NCI-H526 treated with DMSO at 0.1 percent for 48 hours (cell line): ENCODE measurements at places on chromosomes 2 and 18.

DNA sequence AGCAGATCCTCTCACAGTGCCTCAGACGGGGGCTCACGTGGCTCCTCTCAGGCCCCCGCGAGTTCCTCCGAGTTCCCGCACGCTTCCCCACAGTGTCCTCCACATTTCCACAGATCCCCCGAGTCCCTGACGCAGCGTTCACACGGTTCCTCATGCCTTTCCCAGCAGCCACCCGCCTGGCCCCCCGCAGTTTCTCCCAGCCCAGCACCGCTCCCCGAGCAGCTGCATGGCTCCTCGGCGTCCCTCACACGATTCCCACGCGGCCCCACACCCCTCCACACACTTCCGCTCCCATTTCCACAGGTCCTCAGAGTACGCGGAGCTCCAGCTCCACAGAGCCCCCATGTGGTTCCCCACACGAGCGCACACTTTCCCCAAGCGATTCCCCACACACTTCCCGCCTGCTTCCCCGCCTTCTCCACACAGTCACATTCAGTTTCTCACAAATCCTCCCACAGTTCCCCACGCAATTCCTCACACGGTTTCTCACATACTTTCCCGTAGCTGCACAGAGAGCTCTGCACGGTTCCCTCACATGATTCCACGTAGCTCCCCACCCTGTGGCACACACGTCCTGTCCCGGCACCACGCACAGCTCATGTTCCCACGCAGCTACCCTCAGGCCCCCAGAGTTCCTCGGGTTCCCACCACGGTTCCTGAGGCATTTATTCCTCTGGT is 39.9 kb downstream of the KIF1A start:
- DNase-seq: no peak

DNA sequence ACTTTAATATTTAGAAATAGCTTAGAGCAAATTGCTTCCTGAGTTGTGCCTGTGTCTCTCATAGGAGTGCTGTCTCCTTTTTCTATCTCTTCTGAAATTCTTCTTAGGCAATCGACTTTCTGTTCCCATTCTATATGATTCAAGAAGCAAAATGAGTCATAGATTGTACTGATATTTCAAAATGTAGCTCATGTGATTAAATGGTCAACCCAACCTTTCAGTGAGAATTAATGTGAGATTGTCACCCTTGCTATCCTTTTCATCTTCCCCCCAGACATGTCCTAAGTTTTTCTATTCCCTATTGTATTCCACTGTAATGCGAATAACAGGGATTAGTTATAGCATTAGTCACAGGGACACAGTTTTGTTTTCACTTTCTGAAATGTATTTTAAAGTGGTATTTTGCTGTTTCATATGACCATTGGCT is 413.6 kb downstream of the THSD7B start:
- DNase-seq: no peak

- no peak for DNase-seq
Observed at GRCh38 chr18:78241535-78242253, 737.9 kb upstream of the SALL3 start.

- DNase-seq: peak; percentile 94
Observed at GRCh38 chr2:238493880-238494572, 67.3 kb downstream of the ASB1 start.

DNA sequence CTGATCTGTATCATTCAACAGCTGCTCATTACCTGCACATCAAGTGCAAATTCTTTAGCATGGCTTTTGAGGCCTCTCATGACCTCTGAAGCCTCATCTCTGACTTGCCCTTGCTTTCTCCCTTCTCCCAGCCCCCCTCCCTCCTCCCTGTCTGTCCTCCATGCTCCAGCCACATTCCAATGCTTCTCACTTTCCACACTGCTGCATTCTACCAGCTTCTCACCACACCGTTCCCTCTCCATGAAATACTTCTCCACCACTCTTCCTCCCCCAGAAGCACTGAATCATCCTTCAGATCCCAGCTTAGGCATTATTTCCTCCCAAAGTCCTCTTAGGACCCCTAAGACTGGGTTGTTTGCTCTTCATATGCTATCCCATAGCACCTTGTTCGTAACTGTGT is 26.9 kb downstream of the GCG start:
- DNase-seq: no peak

DNA sequence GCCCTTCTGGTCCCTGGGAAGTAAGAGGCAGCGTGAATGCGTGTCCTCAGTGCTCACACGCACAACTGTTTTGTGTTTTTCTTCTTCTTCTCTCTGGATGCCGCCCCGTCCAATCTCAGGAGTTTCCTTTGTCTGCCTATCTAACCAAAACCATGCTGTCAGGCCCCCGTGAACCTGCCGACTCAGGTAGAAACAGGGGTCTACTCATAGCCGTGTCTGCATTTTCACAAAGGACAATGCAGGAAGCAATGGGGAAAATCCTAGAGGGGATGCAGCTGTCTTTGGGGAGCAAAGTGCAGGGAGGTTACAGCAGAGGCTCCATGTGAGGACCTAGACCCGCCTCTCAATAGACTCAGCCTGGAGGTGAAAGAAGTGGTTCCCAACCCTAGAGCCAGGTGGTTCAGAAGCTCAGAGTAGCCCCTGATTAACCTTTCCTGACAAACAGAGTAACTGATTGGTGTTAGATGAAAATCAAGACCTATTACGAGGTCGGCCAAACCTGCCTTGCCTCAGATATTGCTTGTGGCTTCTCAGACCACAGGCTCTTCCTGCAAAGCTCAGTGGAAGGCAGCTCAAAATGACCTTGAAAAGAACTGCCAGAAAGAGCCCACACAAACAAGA is 49.3 kb downstream of the CD226 start:
- no peak for DNase-seq

DNA sequence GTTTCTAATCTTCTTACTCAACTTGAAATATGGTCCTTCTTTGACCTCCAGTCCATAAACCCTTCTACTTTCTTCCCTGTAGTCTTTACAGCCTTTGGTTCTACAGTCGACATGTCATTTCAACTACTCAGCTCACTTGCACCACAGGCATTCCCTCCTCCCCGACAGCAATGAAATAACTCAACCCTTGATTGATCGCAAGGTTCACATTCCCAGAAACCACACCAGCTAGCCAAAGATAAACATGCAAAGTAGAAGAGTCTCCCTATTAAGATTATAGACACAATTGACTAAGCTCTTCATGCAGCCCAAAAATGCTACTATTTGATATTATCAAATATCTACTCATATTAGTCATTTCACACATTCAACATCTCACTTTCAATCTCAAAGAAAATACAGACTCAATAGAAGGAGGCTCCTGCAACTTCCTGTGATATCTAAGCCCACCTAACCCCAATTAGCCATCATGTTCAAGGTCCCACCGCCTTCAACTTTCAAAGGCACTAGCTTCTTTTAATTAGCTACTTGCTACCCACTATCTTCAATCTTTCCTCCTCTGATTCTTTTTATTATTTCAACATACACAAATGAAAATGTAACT is 50.8 kb downstream of the RTTN start:
- DNase-seq: no peak

- DNase-seq: peak; percentile 25
Observed at GRCh38 chr2:72919414-72920317, 2.3 kb downstream of the EMX1 start.

GRCh38 chr2:217733461-217733860 is 269.3 kb downstream of the TNS1 start:
- DNase-seq: no peak

DNA sequence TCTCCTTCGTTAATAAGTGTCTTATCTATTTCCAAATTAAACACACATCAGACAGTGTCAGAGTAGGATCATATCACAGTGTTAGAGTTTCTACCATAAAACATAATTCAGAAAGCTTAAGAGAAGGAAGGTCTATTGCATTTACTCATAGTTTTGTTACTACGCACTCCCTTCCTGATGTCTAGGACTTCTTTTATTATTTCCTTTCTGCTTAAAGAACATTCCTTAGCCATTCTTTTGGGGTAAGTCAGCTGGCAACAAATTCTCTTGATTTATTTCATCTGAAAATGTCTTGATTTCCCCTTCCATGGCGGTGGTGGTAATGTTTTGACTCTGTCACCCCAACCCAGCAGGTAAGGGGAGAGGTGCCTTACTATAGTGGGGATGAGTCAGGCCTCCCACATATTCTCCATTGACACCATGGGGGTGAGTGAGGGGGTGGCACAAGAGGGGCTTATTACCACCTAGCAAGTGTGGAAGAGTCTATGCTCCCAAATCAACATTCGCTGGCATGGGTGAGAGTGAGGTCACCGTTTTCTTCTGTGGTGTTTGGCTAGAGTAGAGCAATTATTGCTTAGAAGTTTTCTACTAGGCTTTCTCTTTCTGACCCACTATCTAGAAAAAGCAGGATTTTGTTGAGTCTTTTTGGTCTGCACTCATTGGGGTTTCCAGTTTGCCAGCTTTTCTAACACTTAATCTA is 29.9 kb downstream of the ABCB11 start:
- no peak for DNase-seq

DNA sequence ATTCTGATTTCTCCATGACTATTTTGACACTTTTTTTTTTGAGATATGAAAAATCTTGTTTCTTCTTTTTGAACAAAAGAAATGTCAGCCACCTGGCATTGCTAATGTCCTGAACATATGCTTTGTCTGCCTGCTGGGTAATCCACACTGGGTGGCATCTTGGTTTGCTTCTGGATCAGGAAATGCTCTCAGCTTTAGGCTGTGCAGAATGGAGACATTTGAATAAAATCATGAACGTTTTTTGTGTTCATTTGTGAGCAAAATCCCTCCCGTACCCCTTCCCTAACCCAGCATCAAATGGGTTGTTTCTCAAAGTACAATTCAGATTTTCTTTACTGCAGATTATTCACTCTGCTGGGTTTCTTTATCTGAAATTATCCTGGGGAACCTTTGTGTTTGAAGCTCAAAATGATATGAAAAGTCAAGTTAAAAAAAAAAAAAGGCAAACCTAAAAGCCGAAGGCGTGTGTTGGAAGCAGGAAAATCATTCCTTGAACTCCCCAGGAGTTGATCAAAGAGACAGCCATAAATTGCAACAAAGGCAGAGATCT is 53.4 kb upstream of the KLF7 start:
- no peak for DNase-seq

- no peak for DNase-seq
Observed at GRCh38 chr18:61982475-61982874, 89.7 kb upstream of the RNF152 start.

DNA sequence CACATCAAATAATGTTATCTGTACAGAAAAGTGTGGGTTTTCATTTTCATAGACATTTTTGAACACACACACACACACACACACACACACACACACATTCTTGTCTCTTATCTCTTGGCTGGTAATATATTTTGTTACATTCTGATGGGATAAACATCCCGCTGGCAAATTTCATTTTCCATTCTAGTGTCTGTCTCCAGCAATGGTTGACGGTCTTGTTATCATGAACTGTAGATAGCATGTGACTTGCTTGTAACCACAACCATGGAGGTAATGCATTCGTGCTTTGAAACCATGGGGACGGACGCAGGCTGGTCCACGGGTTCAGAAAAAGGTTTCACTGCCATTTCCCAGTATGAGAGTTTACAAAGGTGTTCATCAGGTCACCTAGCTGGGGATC is 156.4 kb downstream of the PPP1R1C start:
- DNase-seq: no peak

- no peak for DNase-seq
Observed at GRCh38 chr2:11738589-11739436, 7.6 kb upstream of the LPIN1 start.

DNA sequence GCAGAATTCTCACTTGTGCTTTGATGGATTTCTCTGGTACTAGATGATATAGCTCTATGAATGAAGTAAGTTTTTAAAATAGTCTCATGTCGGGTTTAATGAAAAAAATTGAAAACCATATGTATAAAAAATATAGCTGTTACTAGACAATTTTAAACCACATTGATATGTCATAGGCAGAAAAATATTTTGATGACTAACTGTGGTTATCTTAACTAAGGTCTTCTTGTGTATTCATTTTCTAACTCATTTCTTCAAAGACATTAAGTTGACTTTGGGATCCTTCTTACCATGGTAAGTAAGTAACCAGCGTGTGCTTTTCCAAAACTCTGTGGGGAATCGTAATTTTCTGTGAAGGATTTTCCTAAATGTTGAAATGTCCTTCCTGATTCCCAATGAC is 160.9 kb upstream of the COL3A1 start:
- DNase-seq: no peak

GRCh38 chr2:52144590-52144989 is 1112.7 kb upstream of the NRXN1 start:
- no peak for DNase-seq

DNA sequence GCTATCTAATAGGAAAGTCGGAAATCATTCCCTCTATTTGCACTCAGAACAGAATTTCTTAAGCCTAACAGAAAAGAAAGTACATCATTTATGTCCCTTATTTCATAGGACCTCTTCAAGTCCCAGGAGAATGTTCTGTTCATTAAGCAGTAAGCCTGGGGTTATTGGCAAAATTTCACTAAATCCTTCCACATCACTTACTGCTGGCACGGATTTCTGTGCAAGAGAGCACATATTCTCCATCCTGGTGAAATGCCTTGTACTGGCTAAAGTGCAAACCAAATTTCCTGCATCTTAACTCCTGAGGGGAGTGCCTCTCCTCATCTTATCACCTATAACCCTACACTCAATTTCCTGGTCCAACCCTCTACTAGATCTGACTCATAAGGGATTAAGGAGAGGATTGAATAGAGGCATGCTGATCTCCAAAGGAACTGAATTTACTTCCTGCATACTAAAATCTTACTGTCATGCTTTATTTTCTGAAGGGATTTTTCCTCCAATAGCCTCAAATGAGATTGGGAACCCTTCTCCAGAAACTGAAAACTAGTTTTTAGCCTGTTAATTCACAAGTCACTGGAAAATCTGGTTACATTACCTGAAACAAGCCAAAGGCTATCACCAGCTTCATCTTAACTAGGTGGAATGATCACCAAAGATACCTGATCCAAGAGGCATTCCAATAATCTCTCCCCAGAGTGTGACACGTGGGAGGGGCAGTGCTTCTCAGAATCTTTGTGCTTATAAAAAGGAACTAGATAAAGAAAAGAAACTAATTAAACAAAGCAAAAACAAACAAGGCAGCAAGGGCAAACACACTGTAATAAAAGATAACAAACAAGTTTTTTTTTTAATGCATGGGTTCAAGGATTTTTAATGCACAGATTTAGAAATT is 311.1 kb downstream of the NR4A2 start:
- DNase-seq: no peak

DNA sequence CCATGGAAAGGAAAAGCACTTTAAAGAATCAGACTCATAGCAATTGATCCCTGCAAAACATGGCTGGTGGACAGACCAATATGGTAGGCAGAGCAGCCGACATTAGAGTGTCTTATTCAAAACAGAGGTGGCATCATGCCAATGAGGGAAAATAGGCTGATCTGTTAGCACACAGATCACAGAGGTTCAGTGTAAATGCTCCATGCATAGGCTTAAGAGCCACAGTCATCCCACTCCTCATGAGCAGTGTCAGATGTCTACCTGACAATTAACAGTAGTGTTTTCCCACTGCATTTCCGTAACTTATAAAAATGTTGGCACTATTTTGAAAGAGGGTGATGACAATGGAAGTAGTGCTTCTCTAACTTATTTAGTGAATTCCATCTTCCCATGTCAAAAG is 86.7 kb downstream of the SPATS2L start:
- no peak for DNase-seq

- DNase-seq: no peak
Observed at GRCh38 chr18:70019991-70020390, 72.3 kb upstream of the CD226 start.
